Body of pancreas (tissue), 4 donors: ENCODE measurements at places on chromosomes 2 and 18. TPM values are rescaled to one million over a fixed set of nuclear protein-coding genes. Genes with fewer than 3 reads are reported as not detected.

GRCh38 chr2:16653799-16654198, 11.8 kb downstream of the CYRIA start:
- no peak for DNase-seq
- H3K4me1 ChIP-seq: peaks cover 39% of the 10 kb centered on the region
- no peak overlapping the region for H3K27ac ChIP-seq
- no peaks in the 10 kb centered on the region for H3K36me3 ChIP-seq

DNA sequence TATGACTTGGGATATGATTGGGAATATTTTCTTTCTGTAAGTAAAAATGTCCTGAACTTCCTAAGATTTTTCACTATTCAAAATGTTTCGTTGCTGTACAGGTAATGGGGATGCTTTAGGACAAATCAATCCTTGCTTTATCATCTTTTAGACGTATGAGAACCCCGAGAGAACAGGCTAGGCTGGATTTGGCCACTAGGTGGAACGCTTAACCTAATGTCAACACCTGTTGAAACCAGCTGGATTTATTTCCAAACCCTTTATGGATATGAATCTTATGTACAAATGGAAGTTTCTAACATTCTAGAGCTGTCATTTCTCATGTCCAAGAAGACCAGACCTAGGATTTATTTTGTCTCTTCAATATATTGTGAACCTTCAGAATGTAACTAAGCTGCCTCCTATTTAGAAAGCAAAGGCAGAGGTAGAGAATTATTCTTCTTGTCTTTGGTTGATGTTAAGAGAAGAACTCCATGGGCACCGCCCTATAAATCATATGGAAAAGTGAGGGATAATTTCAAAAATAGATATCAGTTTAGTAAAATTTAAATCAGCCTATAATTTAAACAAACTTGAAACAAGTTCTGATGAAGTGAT, 96.7 kb downstream of the PMAIP1 start:
- H3K4me3 ChIP-seq: no peak overlapping the region
- no peaks in the 10 kb centered on the region for H3K4me1 ChIP-seq
- no peaks in the 10 kb centered on the region for H3K36me3 ChIP-seq

Gene VWC2L
- total RNA-seq: not detected

DNA sequence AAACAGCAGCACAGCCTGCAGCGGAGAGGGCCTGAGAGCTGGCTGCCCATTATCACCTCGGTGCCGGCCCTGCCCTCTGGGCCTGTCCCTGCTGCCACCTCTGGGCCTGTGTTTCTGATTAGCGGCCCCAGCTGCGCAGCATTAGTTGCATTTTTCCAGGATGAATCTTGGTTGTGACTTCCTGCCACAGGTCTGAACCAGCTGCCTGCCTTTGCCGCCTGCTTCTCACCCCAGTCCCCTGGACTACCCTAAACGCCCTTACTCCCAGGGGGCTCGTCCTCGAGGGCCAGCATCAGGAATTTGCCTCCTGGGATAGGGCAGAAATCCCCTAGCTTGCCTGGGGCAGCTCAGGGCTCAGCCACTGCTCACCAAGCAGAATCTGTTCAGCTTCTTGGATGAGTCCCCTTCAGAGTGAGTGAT, 342.8 kb downstream of the DYSF start:
- no peak for DNase-seq
- H3K4me1 ChIP-seq: no peaks in the 10 kb centered on the region
- H3K4me3 ChIP-seq: no peak overlapping the region
- no peaks in the 10 kb centered on the region for H3K27me3 ChIP-seq

Gene NDUFV2
- total RNA-seq: 42.5 TPM

GRCh38 chr2:127145280-127145895, 38.4 kb upstream of the BIN1 start:
- no peak for DNase-seq
- H3K36me3 ChIP-seq: no peaks in the 10 kb centered on the region
- no peaks in the 10 kb centered on the region for H3K27me3 ChIP-seq
- no peaks in the 10 kb centered on the region for H3K4me1 ChIP-seq
- no peak overlapping the region for H3K4me3 ChIP-seq

- no peaks in the 10 kb centered on the region for H3K4me1 ChIP-seq
- no peaks in the 10 kb centered on the region for H3K27me3 ChIP-seq
- no peaks in the 10 kb centered on the region for H3K36me3 ChIP-seq
- no peak overlapping the region for H3K4me3 ChIP-seq
Measured at GRCh38 chr2:101597347-101597944, 100.1 kb upstream of the MAP4K4 start.

DNA sequence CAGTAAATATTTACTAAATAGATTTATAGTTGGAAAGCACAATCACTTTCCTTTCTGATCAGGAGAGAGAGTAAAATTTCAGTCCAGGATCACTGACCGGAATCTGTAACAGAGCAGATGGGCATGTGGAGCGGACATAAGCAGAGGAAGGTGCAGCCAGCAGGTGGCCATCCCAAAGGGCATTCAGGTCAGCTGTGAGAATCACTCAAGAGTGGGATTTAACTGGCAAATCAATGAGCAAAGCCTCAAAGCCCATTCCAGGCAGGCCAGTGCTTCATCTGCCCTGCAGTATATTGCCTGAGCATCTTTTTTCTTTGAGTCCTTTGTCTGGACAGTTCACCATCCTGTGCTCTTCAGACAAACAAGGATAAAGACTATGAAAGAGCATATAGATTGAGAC, 166.4 kb upstream of the SLC14A2 start:
- DNase-seq: no peak
- H3K4me3 ChIP-seq: no peak overlapping the region
- peaks cover 12% of the 10 kb centered on the region for H3K4me1 ChIP-seq
- H3K36me3 ChIP-seq: no peaks in the 10 kb centered on the region
- no peaks in the 10 kb centered on the region for H3K27me3 ChIP-seq
